Upper lobe of left lung (tissue), 6 donors: ENCODE measurements at places on chromosomes 12 and 14. TPM values are rescaled to one million over a fixed set of nuclear protein-coding genes. Genes with fewer than 3 reads are reported as not detected.

GRCh38 chr12:66397574-66398290 is 95.4 kb downstream of the HELB start:
- H3K27ac ChIP-seq = no peak overlapping the region
- no peaks in the 10 kb centered on the region for H3K4me1 ChIP-seq
- DNase-seq = no peak
- no peaks in the 10 kb centered on the region for H3K36me3 ChIP-seq
- no peaks in the 10 kb centered on the region for H3K27me3 ChIP-seq

DNA sequence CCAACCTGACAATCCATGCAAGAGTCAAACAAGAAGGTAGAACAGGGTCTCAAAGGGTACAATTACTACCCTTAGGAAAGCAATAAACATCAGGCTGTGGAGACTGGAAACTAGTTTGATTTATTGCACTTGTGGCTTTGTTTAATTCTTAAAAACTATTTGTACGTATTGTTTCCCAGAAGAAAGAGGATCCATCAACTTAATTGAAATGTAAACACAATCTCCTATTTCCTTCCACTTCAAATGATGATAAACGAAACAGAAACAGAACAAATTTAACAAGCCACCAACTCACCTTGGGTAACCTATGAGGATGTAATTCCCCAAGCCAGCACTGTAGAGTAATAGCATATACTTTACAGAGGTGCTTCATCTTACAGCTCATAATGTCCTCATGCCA is 8.0 kb downstream of the STXBP6 start:
- H3K4me3 ChIP-seq = no peak overlapping the region
- H3K4me1 ChIP-seq = peaks cover 7% of the 10 kb centered on the region
- DNase-seq = no peak
- H3K36me3 ChIP-seq = no peaks in the 10 kb centered on the region
- H3K27me3 ChIP-seq = no peaks in the 10 kb centered on the region
- peak overlapping the region; percentile 41 for H3K27ac ChIP-seq

GRCh38 chr12:103880299-103881142 is 39.5 kb upstream of the NT5DC3 start:
- H3K4me3 ChIP-seq = no peak overlapping the region
- no peak overlapping the region for H3K27ac ChIP-seq
- no peaks in the 10 kb centered on the region for H3K4me1 ChIP-seq
- no peak for DNase-seq
- no peaks in the 10 kb centered on the region for H3K27me3 ChIP-seq

DNA sequence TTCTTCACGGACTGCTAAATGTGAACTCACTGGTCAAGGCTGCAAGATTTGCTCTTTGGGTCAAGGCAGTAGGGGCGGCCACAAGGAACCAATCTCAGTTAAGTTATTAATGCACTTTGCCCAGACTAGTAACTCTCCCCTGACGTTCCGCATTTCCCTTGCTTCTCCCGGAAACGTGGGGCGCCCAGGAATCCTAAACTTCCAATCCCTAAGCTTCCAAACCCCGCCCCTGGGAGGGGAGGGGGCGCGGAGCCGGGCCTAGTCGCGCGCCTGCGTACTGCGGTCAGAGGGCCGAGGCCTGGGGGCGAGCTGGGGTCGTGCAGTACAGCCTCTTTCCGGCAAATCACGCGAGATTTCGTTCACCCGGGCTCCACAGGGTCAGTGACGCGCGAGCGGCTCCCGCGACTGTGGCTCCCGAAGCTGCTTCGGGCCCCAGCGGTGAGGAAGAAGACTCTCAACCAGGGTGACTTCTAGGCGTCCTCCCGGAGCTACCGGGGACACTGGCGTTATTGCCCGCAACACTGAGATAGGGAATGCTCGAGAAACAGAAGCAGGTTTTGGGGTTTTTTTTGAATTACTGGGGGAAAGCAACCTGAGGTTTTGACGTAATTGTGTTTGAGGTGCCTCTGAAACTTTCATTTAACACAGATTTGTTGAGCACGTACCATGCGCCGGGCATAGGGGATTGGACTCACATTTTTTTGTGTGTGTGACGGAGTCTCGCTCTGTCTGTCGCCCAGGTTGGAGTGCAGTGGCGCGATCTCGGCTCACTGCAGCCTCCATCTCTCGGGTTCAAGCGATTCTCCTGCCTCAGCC is at the start of gene PTGR2:
Gene PTGR2 (plus strand): TSS at position 265 of the 816 bp plus-strand sequence. CDS start 7,032 bp downstream, outside the sequence.
- peak; percentile 97 for DNase-seq
- H3K27ac ChIP-seq = peak within 1 kb of the TSS; percentile 89
- H3K27me3 ChIP-seq = no peaks in the 10 kb centered on the region
- H3K36me3 ChIP-seq = no peaks in the 10 kb centered on the region
- peak within 1 kb of the TSS; percentile 61 for H3K4me3 ChIP-seq

DNA sequence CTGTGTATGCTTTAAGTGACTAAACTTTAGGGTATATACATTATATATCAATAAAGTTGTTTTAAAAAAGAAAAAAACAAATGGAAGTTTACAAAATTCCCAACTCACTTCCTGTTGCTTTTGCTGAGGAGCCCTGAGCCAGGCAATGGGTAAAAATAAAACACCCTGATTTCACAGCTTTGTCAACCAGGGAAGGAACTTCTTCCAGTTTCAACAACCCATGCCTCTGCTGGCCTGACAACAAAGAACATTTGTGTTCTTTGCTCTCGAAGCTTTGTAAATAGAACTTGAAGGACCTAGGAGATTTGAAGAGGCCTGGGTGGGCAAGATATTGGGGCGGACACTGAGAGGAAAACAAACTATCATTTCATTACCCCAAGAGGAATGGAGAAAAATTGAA is 141.2 kb upstream of the NOS1 start:
- no peak overlapping the region for H3K4me3 ChIP-seq
- H3K27ac ChIP-seq = peak overlapping the region; percentile 44
- no peaks in the 10 kb centered on the region for H3K27me3 ChIP-seq

- H3K36me3 ChIP-seq = no peaks in the 10 kb centered on the region
- DNase-seq = no peak
- no peaks in the 10 kb centered on the region for H3K27me3 ChIP-seq
- H3K27ac ChIP-seq = no peak overlapping the region
Measured at GRCh38 chr14:100988411-100988900, 84.9 kb upstream of the RTL1 start.

- no peak overlapping the region for H3K27ac ChIP-seq
- H3K27me3 ChIP-seq = no peaks in the 10 kb centered on the region
- peaks cover 11% of the 10 kb centered on the region for H3K4me1 ChIP-seq
Measured at GRCh38 chr12:95767703-95768102, 22.9 kb downstream of the NTN4 start.

- no peaks in the 10 kb centered on the region for H3K36me3 ChIP-seq
- no peak overlapping the region for H3K27ac ChIP-seq
- H3K4me3 ChIP-seq = no peak overlapping the region
- H3K4me1 ChIP-seq = no peaks in the 10 kb centered on the region
- no peaks in the 10 kb centered on the region for H3K27me3 ChIP-seq
Measured at GRCh38 chr12:78871566-78871965, 7.0 kb downstream of the SYT1 start.

GRCh38 chr14:26873362-26873960 is 275.6 kb upstream of the NOVA1 start:
- H3K4me1 ChIP-seq = no peaks in the 10 kb centered on the region
- no peak for DNase-seq
- no peak overlapping the region for H3K4me3 ChIP-seq
- no peaks in the 10 kb centered on the region for H3K27me3 ChIP-seq
- H3K36me3 ChIP-seq = no peaks in the 10 kb centered on the region
- no peak overlapping the region for H3K27ac ChIP-seq

FAM222A gene
- 5.3 TPM for total RNA-seq
